ENCODE measurements at places on chromosomes 7 and 10.

DNA sequence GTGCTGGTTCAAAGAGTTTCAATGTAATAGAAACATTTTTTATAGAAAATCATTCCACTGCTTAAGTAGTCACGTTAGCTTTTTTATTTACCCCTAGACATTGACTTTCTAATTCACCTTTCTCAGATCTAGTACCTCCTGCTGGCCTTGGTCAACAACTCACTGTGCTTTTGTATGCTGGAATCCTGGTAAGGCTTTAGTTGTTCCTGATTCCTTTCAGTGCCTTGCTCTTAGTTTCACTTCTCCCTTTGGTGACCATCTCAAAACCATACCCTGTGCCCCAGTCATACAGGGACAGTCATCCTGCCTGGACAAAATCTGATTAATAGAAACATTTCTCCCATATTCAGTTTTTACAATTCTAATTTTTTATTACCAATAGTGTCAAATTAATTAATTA, 130.2 kb downstream of the GPR37 start:
- DNase-seq: peak; percentile 12

- peak; percentile 47 for DNase-seq
Observed at GRCh38 chr10:92575961-92576360, 2.1 kb upstream of the IDE start.

- no peak for DNase-seq
Observed at GRCh38 chr10:63724922-63725321, 203.7 kb downstream of the REEP3 start.

GRCh38 chr7:2926896-2927405, 82.8 kb upstream of the GNA12 start:
- no peak for DNase-seq

GRCh38 chr10:93085272-93085859, 11.7 kb downstream of the CYP26A1 start:
- no peak for DNase-seq
